Activated naive CD8-positive, alpha-beta T cell treated with anti-CD3 and anti-CD28 coated beads for 36 hours (primary cell): ENCODE measurements at places on chromosomes 2 and 18. TPM values are rescaled to one million over a fixed set of nuclear protein-coding genes. Genes with fewer than 3 reads are reported as not detected.

The PRKAG3 gene
- total RNA-seq: not detected

- DNase-seq: peak; percentile 12
Observed at GRCh38 chr18:59696311-59697235, 650 bp downstream of the CCBE1 start.

- no peak for DNase-seq
Observed at GRCh38 chr2:13193075-13193474, 476.3 kb downstream of the TRIB2 start.

GRCh38 chr18:7068871-7069590 is 48.6 kb downstream of the LAMA1 start:
- no peak for DNase-seq

- no peak for DNase-seq
Observed at GRCh38 chr2:149226790-149227189, 103.6 kb upstream of the LYPD6 start.

DNA sequence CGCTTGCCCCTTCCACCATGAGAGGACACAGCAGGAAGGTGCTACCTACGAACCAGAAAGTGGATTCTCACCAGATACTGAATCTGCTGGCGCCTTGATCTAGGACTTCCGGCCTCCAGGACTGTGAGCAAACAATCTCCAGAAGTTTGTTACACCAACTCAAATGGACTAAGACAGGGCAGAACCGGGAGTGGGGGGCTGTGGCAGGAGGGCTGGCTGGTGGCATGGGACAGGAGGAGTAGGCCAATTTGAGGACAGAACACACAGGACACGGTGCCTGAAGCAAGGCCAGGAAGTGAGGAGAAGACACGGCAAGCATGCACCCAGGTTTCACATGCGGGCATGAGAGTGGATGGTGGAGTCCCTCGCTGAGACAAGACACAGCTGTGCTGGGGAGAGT is 40.1 kb downstream of the CRACDL start:
- no peak for DNase-seq
